ENCODE measurements at places on chromosomes 16 and 17. TPM values are rescaled to one million over a fixed set of nuclear protein-coding genes. Genes with fewer than 3 reads are reported as not detected.

DNA sequence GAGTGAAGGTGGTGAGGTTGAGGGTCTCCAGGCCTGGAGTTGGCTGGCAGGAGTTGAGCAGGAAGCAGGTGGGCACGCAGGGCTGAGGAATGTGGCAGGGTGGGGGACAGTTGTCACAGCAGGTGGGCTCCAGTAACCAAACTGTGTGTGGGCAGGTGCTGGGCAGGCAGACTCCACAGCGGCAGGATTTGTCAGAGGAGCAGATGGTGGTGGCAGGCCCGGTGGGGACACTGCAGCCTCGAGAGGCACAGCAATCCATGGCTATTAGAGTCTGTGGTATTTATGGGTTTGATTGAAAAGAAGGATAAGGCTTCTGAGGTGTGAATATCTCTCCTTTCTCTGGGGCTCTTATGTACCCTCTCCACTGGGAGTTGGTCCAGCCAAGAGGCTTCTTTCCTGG is at the start of gene KRTAP3-3:
TSS of gene KRTAP3-3 (minus strand) at position 326 of the 400 bp plus-strand sequence. CDS start at position 259, 67 bp downstream.
- no peak for DNase-seq

- DNase-seq: no peak
These were observed 99.2 kb upstream of the ZNF750 start for GRCh38 chr17:82938873-82939620.

DNA sequence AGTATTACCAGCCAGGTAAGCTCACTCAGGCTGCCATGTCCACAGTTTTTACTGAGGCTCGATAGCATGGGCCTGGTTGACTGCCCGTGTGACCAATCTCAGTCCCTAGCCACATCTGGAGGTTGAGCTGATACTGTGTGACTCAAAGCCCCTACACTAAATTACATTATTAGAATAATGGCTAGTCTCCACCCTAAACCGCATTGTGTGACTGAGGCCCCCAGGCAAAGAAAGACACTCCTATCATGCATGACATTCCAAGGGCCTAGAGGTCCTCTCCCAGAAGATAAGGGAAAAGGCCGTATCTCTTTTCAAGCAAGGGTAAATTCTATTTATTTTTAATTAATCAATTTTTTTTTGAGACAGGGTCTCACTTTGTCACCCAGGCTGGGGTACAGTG is 505.3 kb downstream of the HAPSTR1 start:
- no peak for DNase-seq

- DNase-seq: no peak
These were observed 748 bp downstream of the ATF7IP2 start for GRCh38 chr16:10386517-10387100.

- no peak for DNase-seq
These were observed 210.0 kb downstream of the BCAS3 start for GRCh38 chr17:60887614-60888028.

DNA sequence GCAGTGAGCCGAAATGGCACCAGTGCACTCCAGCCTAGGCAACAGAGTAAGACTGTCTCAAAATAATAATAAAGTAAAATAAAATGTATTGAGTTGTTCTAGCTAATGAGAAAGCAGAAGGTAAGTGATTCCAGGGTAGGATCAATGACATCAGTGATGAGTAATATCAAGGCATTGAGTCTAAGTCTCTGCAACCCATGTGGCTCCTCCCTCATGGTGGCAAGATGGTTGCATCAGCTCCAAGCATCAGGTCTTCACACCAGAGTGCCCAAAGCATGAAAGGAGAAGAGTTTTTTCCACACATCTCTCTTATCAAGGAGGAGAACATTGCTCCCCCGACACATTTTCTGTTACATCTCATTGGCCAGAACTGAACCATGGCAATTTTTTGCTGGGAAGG is 34.8 kb upstream of the GAS7 start:
- no peak for DNase-seq

PIK3R6 gene
- polyA plus RNA-seq: 0.76 TPM

FKBP10 gene
- 11.4 TPM for polyA plus RNA-seq

Data from heart left ventricle (tissue), 16 donors.